T-helper 17 cell (primary cell): ENCODE measurements at places on chromosomes 2 and 18.

DNA sequence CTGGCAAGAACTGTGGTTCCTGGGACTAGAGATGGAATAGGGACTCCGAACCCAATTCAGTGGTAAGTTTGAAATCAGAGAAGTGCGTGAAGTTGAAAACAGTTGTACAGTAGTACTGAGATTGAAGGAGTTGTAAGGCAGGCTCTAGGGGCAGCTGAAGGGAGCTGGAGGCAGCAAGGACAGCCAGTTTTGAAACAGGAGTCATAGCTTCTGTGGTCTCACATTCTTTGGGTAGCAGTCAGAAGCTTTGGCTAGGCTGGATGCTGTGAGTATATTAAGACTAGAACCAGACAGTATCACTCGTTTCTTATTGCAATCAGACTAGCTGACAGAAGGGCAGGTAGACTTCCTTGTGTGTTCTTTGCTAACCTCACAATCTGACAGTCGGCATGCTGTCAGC lies 64.5 kb upstream of the ADAM23 start:
- DNase-seq: no peak

DNA sequence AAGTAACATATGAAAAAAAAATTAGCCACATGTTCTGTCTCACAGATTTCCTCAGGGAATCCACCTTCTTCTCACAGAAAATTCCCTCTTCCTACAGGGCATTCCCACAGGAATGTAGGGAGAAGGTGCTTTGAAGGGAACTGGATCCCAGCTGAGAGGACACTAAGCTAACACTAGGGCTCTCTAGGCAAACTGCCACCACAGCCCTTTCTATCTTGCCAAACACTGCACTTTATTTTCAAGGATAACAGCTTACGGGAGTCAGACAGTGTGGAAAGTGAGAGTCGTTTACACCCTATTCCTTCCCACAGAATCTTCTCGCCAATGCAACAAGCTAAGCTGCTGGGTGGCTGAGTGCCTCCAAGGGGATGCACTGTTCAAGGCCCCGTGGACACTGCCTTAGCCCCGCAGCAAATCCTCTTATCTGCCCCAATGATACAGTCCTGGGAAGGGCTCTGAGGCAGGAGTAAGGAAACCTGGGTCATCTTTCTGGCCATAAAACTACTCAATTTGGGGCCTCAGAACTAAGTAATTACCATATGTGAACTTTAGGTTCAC lies 76.9 kb downstream of the CCDC93 start:
- DNase-seq: no peak

DNA sequence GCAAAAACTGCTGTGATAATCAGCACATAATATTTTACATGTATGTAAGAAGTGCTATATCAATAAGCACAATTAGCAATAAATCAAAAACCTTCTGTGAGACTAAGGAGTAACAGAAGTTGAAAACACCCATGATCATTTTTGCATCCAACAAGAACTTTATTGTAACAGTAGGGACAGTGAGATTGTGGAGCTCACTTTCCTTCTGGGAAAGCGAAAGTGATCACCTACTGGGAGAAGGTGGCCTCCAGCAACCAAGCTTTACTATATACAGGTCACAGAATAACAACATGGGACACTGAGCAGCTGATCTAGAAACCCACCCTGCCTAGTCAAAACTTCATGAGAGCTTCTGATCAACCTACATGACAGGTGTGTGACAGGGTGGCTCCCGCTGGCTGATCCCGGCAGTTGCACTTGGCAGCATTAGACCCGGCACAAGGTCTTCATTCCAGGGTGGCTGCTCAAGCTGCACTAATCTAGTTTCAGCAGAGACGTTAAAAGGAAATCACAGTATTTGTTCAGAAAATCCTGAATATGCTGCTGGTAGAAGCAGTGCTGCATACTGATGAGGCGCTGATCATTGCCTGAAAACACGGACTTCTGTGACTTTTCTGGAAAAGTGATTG lies 63.5 kb upstream of the ARL5A start:
- no peak for DNase-seq

- DNase-seq: no peak
Observed at GRCh38 chr2:88329815-88330603, 122.5 kb downstream of the FOXI3 start.

DNA sequence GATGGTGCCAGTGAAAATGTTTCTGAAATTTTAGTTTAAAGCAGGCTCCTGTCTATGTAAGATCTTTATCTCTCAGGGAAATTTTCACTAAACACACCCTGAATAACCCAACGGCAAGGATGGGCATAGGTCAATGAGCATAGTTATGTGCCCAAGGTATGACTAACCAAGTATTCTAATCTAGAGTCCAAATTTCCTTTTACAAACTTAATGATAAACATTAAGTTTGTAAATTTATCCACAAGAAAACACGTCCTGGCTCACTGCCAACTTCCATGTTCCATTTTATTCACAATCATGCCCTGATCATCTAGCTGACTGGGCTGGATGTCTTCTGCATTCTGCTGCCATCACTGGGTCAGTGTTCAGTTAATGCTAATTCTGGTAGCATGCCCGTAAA lies 151.2 kb downstream of the SRBD1 start:
- no peak for DNase-seq

DNA sequence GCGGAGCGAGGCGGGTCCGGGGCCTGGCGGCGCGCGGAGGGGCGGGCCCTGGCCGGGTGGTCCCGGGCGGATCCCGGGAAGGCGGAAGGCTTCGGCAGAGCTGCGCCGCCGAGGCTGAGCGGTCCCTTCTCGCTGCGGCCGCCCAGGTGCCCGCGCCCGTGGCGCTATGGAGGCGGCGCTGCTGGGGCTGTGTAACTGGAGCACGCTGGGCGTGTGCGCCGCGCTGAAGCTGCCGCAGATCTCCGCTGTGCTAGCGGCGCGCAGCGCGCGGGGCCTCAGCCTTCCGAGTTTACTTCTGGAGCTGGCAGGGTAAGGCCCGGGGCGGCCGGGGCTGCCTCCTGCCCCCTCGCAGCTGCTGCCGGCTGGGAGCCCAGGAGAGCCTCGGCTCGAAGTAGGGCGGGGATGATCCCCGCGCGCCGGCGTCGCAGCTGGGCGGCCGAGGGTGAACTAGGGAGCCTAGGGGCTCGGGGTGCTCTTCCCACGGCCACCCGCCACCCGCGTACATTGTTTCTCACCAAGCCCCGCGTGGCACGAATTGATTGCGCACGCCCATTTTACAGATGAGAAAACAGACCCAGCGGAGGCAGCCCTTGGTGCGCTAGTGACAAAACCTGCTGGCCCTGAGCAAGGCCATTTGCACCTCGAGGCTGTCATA lies at the start of gene SLC66A3:
TSS of gene SLC66A3 (plus strand) at position 87 of the 655 bp plus-strand sequence. CDS start at position 167, 80 bp downstream.
- DNase-seq: no peak

- DNase-seq: no peak
Observed at GRCh38 chr2:119488245-119489214, 35.8 kb downstream of the SCTR start.

- DNase-seq: no peak
Observed at GRCh38 chr2:33511141-33511540, 34.7 kb downstream of the RASGRP3 start.

DNA sequence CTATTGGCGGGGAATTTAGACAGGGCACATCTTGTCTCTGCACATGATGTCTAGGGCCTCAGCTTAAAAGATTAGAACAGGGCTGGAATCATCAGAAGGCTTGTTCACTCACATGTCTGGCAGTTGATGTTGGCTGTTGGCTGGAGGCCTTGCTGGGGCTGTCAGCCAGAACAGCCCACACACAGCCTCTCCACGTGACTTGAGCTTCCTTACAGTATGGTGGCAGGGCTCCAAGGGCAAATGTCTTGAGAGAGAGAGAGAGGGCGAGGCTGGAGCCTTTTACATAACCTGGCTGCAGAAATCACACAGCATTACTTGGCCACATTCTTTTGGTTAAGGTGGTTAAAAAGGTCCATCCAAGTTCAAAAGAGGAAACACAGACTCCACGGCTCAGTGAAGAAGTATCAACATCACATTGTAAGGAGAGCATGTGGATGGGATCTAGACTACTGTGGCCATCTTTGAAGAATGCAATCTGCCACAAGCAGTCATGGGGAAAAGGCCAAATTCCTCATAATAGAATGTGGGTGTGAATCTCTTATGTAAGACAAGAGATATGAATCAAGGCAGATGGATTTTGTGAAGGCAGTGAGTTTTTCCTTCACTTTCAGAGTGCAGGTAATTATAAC lies 30.4 kb downstream of the SRSF7 start:
- no peak for DNase-seq

DNA sequence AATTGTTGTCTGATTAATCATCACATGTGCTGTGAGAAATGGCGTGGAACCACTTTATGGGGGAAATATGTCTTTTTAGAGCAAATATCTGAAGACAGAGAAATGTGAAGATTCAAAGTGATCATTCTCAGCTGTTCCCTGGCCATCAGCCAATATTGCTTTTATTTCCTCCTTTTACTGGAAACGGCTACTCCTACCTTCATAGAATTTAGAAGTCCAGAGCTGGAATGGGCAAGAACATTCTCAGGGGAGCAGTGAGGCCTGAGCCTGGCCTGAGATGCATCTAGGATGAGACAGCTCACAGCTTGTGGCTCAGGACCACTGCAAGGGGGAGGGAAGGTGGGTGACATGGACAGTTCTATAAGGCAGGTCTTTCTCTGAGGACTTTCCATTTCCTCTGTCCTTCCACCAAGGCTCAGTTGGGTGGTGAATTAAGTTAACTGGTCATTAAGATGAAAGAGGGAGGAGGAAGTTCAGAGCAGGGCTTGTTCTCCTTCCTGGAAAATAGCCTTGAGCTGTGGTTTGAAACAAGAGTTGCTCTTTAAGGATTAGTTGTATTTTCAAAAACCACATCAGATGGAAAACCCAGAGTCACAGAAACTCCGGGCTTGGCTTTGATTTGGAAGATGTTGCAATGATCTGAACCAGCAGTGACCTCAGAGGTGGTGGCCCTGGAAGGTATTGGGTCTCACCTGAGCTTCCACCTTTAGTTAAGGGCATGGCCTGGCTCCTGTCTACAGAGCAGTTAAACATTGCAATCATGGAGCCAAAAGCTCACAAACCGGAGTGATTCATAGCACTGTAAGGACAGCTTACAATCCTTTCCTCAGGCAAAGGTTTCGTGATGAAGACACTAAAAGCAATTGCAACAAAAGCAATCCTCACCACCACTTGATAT lies 144.3 kb downstream of the VAPA start:
- no peak for DNase-seq

DNA sequence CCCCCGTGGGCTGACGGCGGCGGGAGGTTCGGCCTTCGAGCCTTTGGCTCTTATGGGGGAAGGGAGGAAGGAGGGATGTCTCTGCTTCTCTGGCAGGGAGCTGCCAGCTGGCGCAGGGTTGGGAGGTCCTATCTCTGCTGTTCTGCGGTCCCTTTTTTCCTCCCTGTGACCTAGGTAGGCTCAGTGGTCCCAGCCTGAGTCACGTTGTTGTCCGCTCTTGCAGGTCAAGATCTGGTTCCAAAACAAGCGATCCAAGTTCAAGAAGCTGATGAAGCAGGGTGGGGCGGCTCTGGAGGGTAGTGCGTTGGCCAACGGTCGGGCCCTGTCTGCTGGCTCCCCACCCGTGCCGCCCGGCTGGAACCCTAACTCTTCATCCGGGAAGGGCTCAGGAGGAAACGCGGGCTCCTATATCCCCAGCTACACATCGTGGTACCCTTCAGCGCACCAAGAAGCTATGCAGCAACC lies 2.5 kb downstream of the DLX1 start:
- DNase-seq: no peak

- no peak for DNase-seq
Observed at GRCh38 chr2:118970396-118971135, 28.6 kb downstream of the MARCO start.

- DNase-seq: no peak
Observed at GRCh38 chr2:222404151-222404905, 20.0 kb upstream of the SGPP2 start.

- DNase-seq: no peak
Observed at GRCh38 chr18:22342625-22343024, 75.1 kb downstream of the CTAGE1 start.

- DNase-seq: no peak
Observed at GRCh38 chr2:112075490-112076260, 20.6 kb downstream of the TMEM87B start.

DNA sequence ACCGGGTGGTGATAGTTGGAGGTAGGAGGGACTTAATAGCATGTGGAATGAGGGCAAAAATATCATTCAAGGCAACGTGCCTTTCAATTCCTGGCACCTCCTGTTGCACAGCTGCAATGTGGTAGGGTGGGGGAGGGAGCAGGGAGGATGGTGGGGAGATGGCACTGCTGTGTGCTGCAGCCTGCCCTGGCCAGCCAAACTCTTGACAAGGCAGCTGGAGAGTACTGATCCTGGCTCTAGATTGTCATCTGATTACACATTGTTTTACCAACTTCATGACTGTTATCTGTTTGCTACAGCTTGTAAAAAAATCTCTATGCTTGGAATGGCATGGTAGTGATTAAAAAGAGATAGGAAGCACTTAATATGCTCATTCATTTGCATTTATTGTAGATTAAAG lies 47.7 kb downstream of the PLCL1 start:
- no peak for DNase-seq

- DNase-seq: no peak
Observed at GRCh38 chr2:66569321-66569851, 134.5 kb downstream of the MEIS1 start.

DNA sequence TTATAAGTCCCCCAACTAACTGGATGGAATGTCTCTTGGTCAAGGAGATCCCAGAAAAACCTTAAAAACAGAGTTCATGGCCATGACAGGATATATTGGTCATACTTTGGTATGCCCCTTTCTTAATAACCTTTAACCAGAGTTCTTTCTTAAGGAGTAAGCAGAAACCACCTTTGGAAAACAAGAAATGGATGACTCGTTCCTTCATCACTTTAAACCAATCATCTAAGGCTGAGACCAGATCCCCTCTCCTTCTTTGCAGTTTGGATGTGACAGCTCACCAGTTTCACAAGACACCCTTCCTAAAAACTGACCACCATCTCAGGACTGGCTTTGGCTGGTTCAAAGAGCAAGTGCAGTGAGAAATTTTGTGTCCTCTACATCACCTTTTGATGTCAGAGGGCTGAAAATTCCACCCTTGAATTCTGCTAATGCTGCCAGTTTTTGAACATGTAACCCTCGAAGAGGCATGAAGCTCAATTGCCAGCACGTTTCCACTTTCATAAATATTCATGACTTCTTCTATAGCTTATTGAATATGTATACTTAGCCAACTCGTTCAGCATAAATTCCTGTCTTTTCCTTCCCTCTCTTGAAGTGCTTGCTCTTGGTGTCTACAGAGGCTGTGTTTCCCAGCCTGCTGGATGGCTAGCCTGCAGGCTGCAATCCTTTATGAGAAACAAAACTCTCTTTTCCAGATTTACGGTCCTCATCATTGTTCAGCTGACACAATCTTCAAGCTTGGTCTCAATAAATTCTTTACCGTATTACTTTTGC lies 1323.5 kb upstream of the TMEFF2 start:
- DNase-seq: no peak

DNA sequence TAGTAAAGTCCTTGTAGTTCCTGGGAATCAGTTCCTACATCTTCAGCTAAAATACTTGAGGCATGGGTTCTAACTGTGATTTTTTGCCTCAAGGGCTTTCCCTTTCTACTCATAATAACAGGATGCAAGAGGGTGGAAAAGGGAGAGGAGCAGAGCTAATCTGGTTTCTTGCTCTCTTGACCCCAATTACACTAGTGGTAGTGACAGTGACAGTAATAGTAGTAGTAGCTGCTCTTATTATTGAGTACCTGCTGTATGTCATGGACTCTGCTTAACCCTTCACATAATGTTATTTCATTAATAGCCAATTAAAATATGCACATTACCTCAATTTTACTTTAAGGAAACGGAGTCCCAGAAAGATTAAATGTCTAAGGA lies 214.8 kb upstream of the HNRNPA3 start:
- DNase-seq: no peak
